ENCODE measurements at places on chromosomes 2 and 18.

DNA sequence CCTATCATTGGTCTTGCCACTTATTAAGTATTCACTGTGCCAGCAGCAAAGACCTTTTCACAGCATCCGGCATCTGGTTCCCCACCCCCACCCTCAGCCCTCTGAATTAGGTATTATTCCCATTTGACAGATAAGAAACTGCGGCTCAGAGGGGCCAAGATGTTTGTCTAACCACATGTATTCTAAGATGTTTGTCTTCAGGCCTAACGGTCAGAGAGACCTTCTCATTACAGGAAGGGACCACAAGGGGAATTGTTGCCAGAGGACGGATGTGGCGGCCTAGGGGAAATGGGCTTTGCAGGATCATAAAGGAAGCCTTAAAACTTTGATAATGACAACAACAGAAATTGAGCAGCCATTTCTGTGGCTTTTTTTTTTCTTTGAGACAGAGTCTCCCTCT lies 16.6 kb downstream of the NPPC start:
- DNase-seq = no peak

DNA sequence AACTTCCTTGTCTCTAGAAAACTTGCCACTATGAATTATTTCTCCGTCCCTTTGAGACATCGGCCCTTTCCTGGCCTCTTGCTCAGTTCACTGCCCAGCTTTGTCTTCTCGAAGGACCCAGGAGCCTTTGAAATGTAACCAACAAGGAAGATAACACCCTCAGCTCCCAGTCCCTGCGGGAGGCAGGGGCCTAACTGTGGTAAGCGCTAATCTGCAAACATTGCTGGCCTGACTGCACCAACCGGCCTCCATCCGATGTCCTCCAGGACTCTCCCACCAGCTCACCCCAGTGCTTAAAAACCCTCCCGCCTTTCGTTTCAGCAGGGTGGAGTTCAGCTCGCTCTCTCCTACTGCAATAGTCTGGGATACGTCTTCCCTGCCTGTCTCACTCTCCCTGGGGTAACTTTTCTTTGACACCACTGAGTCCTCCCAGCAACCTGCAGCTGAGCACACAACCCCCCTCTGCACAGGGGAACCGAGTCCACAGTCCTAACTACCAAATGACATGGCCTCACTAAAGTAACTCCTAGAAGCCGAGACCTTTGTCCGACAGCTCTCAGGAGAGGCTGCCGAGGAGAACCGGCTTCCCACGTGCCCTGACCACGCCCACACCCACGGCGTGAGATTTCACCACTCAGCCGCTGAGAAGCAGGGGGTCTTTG lies 76.1 kb downstream of the MBP start:
- DNase-seq = no peak

GRCh38 chr2:8719528-8719927 lies 37.7 kb downstream of the ID2 start:
- DNase-seq = no peak

- DNase-seq = no peak
Observed at GRCh38 chr2:158232476-158232875, 130.8 kb downstream of the UPP2 start.

GRCh38 chr18:23155537-23155936 lies 20.3 kb downstream of the CABLES1 start:
- no peak for DNase-seq

DNA sequence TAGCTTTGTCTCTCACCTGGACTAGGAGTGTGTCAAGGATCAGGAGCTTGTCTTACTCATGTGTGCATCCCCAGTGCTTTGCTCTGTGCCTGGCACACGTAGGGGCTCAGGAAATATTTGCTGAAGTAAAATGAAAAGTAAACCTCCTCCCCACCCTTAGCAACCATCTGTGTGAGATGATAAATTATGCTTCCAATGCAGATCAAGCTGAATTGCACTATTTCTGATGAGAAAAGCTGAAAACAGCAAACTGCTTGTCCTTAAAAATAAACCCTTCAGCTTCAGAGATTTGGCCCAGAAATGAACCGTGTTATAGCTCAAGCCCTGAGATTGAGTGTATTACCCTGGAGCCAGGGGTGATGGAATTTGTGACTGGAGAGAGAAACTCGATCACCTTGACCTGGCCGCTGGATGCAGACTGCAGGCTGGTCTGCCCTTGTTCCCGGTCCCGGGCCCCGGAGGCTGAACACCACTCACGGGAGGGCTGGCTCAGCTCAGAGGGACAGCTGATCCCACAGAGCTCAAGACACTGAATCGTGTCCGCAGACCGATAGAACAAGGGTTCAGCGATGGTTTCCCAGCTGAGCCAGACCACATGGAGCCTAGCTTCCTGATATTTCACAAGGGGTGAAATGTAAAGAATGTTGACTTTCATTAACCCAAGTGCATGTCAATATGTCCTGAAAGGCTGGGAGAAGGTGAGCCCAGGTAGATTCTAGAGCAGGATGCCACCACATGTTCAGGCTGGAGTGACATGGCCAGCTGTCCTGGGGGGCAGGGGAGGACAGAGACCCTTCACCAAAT lies 50.5 kb downstream of the DDX1 start:
- DNase-seq = no peak

DNA sequence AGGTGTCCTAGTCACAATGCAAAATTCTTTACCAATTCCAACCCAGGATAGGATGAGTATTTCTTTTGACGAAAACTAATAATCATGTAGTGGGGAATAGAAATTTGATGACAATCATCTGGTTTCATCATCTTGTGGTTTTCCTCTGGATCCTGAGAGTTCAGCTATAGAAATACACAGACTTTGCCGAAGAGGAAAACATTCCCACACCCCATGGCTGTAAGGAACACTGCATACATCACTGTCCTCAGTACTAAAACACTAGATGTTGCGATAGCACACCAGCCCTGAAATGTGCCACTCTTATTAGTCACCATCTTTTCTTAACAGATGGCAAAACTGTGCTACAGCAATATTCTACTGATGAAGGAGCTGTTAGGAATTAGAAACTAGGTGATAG lies 29.4 kb downstream of the CERKL start:
- no peak for DNase-seq

- DNase-seq = no peak
Observed at GRCh38 chr2:121075006-121075551, 209.9 kb downstream of the TFCP2L1 start.
